ENCODE measurements at places on chromosomes 1 and 21.

- no peak for DNase-seq
Measured at GRCh38 chr1:178502856-178503255, 6.1 kb upstream of the CLEC20A start.

DNA sequence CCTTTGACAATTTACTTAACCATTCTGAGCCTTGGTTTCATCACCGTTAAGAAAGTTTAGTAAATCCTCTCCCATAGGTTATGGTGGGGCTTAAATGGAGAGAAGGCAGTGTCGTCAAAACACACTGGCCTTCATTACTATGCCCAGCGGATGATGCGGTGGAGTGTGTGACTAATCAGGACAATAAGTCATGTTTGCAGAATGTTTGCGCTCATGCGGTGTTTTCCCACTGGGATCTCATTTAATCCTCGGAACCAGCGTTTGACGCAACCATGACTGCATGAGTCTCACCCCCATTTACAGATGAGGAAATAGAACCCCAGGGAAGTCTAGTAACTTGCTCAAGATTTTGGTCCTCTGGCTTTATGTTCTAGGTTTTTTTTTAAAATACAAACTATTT is 17.5 kb downstream of the SLC26A9 start:
- no peak for DNase-seq

- no peak for DNase-seq
Measured at GRCh38 chr1:147527941-147528936, 13.1 kb upstream of the BCL9 start.

DNA sequence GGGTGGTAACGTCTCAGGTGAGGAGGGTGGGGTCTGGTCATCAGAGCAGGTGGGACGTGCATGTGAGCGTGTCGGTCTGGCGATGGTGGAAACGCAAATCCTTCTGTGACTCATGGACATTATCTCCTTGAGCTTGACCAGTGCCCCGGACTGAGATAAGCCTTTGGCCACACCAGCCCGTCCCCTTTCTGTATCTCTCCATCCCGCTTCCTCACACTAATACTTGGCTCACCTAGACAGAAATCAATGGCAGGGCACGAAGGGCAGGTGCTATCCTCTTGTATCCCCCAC is 7.9 kb upstream of the AQP10 start:
- no peak for DNase-seq

DNA sequence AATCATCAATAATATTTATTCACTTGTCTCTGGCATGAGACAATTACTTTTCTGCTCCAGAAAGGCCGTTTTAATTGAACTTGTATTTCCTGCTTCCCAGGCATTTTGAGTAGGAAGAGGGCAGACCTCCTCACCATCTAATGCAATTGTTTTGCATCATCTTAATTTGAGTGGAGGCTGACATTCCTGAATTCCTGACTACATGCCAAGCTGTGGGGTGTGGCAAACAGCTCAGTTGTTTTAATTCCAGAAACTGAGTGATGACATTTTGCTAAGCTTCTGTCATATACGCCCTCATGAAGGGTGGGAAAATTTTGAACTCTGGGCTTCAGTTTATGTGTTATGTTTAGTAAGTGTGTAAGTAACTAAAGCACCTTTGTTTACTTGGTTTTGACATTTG is 125.4 kb upstream of the USP25 start:
- DNase-seq, result no peak

DNA sequence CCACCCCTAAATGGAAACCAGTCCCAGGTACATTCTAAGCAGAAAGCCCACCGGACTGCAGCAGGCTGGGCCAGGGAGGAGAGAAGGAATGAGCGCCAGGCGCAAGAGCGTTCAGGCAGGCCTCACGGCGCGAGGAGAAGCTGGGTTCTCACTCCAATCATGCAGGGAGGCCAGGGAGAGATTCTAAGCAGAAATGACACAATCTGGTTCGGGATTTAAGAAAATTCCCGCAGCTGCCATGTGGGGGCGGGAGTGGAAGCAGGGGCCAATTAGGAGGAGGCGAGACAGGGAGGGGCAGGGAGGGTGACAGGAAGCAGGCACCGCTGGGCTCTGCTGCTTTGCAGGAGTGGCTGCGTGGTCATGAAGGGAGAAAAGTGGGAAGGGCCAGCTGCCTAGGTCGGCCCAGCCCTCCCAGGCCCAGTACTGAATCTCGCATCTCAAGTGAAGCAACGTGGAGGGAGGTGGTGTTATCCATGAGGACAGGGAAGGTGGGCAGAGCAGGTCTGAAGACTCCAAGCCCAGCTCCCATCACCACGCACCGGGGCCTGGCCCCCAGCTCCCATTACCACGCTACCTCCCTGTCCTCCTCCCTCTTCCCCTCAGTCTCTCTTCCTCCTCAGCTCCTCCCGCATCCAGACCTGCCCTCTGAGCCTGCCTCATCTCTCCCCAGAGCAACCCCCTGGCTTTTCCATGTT is 11.8 kb downstream of the NPHP4 start:
- no peak for DNase-seq
